ENCODE measurements at places on chromosomes 11 and 22.

- no peak for DNase-seq
Measured at GRCh38 chr11:60150279-60150678, 32.6 kb downstream of the MS4A6A start.

DNA sequence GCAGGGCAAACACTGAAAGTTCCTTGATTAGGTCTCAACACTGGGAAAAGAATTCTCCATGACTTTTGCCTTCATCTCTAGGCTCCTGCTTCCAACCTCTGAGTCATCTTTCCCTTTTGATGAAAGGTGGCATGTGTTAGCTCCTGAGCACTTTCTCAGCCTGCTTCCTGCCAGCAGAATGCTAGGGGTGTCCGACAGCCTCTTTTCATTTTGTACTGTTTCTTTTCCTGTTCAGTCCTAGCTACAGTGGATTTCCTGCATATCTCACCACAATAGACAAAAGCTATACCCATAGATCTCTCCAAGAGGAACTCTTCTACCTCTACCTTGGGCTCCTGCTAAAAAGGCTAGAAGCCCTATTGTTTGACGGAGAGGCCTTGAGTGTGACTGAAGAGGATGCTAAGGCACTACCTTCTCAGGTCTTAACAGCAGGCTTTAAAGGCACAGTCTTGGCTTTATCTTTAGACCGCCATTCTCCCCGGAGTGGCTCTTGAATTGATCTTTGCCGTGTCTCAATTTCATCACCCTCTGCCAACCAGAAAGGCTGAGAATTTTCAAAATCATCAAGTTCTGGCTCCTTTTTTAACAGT is 145.5 kb downstream of the RBFOX2 start:
- DNase-seq = no peak

DNA sequence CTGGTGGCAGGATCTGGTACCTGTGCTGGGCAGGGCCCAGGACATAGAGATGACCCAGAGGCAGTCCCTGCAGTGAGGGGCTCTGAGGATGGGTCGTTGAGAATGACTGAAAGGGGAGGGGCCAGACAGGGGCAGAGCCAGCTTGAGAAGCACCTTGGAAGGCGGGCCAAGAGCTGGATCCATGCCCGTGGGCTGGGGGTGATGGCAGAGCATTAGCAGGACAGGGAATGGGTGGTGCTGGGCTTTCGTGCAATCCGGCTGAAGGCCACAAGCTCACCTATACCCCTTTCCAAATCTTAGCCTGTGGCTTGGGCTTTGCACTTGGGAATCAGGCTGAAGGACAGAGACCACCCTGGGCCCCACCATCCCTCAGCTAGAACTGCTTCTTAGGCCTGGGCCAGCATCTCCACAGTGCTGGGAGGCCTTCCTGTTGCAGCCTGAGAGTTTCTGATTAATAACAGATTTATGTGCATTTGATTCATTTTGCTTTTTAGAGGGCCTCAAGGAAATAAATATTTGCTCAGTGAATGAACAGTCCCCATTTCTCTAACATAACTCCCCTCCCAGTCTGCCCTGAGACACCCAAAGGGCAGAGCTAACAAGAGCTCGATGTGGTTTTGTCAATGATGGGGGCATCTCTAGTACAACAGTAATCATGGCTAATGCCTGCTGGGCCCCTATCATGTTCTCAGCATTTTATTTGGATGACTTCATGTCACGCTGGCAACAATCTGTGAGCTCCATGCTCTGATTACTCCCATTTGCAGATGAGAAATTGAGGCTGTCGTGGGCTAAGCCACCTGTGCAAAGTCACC is 39.3 kb downstream of the RIBC2 start:
- DNase-seq = no peak

DNA sequence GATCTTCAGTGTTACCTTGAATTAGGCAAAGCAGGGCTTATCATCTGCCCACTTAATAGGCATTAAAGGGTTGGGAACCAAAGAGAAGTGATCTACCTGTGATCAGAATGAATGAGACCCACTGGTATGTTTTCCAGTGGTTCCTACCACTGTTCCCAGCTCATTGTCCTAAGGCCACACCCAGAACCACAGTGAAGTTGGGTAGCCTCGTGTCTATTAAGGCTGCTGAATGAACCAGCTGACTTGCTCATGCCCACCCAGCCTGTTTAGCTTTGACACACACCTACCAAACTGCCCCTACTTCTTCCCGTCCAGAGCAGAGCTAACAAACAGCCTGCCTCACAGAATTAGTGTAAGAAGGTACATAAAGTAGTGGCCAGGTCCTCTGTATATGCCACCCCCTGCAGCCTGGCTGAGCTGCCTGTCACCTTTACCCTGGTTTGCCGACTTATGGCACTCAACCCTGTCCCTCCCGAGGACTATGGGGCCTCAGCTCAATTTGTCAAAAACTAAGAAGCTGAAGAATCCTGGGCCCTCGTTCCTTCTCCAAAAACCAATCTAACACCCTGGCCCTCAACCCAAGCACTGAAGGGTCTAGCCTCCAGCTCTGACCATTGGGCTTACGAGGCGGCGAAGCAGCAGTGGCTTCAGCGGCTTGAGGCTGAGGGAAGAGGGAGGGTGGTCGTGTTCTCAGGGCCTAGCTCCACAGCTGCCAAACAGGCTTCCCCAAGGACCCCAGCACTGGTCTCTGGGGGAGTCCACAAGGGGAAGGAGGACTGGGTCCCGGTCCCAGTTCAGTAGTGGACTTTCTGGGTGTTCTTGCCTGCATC is 9.8 kb downstream of the UCP2 start:
- no peak for DNase-seq

GRCh38 chr22:37418627-37419369 is 8.5 kb downstream of the ELFN2 start:
- no peak for DNase-seq

- no peak for DNase-seq
Measured at GRCh38 chr11:44899959-44900358, 50.7 kb downstream of the TP53I11 start.

- no peak for DNase-seq
Measured at GRCh38 chr22:49099496-49100124, 728.1 kb downstream of the BRD1 start.

GRCh38 chr11:47438721-47439120 is 10.2 kb downstream of the RAPSN start:
- DNase-seq = no peak

- DNase-seq = no peak
Measured at GRCh38 chr11:17642980-17643379, 76.4 kb upstream of the MYOD1 start.

DNA sequence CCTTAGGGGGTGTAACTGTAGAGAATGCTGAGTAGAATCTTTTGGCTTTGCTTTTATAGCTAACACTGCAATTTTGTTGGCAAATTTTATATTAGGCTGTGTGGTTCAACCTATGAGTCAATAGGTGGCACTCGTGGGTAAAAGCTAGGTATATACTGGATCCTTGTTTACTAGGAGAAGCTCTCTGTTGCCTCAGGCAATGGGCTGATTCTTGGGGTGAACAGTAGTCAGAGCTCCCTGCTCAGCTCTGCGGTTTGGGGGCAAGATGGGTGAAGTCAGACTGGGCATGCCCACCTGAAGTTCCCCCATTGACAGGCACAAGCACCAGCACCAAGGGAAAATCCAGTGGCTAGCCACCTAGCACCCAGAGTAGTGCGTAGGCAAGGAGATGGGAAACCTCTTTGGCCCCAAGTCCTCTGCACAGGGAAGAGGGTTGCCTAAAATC is 238.7 kb downstream of the FAM181B start:
- peak; percentile 21 for DNase-seq

DNA sequence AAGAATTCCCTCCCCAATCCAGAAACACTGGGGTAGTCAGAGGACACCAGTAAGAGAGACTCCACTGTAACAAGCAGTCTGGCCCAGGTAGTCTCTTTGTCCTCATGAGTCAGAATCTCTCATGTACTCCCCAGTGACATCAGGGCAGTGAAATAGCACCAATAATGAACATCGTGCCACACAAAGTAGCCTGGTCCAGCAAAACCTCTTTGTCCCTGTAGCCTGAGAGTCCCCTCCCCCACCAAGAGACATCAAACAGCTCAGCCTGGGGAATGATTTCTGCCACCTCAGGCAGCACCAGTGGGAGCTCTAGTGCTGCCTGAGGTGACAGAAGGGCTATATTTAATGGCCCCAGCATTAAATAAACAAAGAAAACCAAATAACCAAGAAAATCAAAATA is 88.1 kb downstream of the SBF2 start:
- no peak for DNase-seq

DNA sequence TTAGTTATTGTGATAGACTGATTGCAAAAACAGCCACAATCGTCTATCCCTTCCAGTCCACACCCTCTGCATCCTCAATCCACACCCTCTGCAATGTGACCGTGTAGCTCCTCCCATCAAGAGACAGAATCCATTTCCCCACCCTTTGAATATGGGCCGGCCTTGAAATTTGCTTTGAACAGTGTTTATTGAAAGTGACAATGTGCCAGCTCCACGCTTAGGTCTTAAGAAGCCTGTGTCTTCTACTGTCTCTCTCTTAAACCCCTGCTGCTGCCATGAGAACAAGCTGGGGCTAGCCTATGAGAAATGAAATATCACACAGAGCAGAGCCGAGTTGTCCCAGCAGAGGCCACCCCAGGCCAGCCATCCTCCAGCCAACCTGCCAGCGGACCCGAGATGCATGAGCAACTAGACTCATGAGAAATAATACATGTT is 22.3 kb upstream of the MICAL2 start:
- DNase-seq = no peak

DNA sequence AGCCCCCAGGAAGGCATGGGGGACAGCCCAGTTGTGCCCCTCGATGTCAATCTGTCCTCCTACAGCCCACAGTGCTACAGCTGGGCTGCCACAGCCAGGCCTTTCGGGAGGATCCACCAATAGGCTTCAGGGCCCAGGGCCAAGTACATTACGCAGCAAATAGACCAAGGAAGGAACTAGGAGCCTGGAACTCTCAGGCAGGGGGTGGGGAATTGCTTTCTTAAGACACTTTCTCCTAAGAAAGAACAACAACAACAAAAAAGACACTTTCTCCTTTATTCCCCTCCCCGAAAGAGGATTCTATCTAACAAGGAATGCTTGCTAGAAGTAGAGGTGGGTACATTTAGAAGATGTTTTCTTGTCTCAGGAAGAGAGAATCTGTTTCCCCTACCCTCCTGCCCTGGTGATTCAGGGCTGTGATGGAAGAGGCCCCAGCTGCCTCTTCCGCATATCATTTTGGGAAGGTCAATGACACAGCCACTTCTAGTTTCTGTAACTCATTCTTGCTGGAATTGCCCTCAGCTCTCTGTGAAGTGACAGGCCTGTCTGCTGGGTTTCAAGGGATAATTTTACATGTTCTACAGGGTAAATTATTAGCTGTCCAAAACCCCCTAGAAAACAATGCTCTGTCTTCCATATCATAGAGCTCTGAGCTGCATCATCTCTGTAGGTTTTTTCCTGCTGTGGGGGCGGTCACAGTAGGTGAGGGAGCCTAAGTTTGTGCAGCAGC is 6.0 kb upstream of the MALAT1 start:
- DNase-seq = no peak

DNA sequence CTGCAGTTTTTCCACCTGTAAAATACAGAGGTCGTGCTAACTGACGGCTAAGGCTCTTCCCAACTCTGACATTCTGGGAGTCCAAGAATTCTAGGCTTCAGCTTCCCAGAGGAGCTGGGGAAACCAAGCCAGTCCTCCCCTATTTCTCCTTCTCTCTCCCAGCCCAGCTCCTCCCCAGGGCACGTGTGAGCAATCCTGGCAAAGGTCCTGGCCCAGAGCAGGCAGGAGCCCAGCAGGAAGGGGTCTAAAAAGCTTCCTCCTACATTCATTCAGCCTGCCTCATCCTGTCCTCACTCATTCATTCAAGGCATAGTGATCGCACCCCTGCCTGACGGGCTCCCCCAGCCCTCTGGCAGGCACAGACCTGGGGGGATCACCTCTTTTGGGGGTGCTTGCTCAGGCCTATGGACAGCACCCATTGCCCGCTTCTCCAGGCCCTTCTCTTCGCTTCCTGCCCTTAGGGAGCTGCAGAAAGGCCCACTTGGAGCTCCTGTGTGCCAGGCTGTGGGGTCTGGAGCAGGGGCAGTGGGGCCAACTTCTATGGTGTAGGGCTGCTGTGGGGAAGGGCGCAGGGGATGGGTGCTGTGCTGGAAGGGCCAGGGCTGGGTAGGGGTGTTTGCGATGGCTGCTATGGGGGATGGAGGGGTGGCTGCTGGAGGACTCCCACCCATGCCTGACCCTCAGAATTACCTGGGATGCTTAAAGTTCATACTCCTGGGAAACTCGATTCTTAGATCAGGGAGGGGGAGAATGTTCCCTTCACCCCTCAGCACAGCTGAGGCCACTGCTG is 9.8 kb downstream of the KCNC1 start:
- no peak for DNase-seq

DNA sequence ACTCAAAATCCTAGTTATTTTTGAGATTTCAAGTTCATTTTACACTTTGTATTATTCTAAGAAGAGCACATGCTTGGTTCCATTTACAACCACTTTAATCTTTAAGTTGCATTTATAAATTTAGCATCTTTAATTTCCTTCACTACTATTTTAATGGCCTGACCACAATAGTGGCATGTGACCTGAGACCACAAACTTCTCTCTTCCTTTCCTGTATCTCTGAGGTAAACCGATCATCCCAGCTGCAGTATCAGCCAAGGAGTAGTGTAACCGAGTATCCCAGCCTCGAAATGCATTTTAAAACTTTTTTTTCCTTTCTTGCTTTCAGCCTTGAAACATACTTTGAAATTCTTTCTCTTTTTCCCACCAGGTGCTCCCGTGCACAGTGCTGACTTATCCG is 28.7 kb upstream of the CBX6 start:
- no peak for DNase-seq

DNA sequence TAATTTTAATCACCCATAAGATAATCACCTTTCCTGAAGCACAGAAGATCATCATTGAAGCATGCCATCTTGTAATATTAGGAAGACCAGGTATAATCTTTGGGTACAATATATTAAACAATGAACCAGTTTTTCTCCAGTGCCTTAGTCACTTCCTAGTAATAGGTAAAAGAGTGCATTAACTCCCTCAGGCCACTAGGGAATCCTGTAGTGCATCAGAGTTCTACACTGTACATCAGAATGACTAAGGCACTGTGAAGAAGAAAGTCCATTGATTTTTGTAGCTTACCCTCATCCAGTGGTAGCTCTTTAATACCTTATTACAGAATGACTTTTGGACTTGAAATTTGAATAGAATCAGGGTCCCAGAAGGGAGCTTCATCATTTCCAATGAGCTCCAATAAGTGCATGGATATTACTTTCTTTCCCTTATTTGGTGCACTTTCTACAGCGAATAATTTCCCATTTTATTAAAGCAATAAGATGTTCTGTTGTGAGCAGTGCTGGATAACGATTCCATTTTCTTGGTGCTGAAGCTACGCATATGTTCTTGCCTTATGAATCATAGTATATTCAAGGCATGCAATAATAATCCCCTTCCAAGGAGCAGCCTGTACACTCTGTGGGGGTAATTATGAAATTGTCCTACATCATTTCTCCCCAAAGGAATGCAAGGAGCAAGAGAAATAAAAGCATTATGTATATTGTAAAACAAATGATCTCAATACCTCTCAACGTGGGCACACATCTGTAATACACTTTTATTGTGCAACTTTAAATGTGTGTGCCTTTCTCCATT is 4.7 kb downstream of the C11orf87 start:
- DNase-seq = no peak

- DNase-seq = no peak
Measured at GRCh38 chr22:17647991-17648390, 9.4 kb downstream of the BCL2L13 start.
